ENCODE measurements at places on chromosomes 13 and 19.
A peak's percentile ranks its signal among the peaks of the same experiment; 100 is the strongest.

- no peak for DNase-seq
- no peaks in the 10 kb centered on the region for H3K27me3 ChIP-seq
- H3K4me3 ChIP-seq: no peak overlapping the region
- H3K27ac ChIP-seq: no peak overlapping the region
- no peaks in the 10 kb centered on the region for H3K4me1 ChIP-seq
These were observed 164.8 kb downstream of the DACH1 start for GRCh38 chr13:71702253-71702652.

DNA sequence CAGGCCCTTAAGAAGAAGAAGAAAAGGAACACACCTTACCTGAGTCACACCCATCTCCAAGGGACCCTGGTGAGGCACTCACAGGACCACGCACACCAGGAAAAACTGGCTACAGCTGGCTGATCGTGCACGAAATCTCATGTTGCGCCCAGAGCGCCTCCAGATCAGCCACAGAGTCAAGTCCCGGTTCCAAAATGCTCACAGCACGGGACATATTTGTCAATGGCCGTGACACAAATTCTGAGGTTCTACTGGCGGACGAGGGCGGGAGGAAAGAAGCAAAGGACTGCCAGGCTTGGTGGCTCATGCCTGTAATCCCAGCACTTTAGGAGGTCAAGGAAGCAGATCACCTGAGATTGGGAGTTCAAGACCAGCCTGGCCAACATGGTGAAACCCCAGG is 21.5 kb downstream of the SH3GL1 start:
- peaks cover 6% of the 10 kb centered on the region for H3K36me3 ChIP-seq
- H3K4me1 ChIP-seq: peaks cover 68% of the 10 kb centered on the region
- peak overlapping the region; percentile 71 for H3K4me3 ChIP-seq

DNA sequence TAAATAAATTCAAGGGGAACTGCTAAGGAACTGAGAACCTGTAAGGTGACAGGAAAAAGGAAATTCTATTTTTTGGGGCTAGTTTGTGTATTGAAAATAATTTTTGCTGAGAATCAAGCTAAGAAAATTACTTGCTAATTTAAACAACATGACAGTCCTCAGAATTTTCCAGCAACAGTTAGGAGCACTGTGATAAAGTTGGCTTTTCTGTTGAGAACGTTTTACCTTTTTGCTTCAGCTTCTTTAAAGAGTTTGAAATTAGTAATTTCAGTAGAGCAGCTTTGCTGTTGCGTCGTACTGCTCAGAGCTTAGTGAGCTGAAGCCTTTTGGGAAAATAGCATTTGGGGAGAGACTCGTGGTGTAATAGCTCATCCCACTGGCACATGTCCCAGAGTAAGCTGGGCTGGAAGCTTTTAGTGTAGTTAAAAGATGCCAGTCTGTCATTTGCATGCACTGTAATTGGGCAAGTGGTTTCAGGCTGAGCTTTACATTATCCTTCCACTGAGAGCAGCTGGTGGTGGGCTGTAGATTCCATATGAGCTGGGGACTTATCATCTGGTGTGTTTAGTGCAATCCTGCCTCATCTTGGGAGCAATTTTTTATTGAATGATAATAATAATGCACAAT is 69.8 kb downstream of the LRCH1 start:
- H3K27me3 ChIP-seq: no peaks in the 10 kb centered on the region

DNA sequence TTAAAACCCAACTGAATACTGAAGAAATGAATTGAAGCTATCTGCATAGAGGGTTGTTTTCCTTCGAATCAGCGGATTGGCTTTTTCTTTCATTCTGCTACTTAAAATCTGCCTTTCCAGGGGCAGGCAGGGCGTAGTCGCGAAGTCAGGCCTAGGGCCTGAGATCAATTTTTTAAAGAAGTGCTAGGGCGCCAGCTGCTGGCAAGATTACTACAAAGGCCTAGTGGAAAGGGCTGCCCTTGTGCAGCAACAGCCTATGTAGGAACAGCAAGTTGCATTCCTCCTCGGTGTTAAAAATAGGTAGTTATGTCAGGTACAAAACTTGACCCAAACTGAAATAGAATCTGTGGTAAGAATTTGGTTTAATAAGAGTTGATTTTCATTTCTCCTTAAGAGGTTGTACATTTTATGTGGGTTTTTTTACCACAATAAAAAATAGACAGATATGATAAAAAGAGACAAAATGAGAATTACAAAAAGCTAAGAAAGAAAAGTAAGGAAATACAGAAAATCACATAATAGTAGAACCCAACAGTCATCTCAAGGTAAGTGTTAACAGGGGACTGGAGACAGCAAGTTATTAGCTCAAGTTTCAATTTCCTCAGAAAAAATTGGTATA is 9.5 kb upstream of the URAD start:
- H3K4me1 ChIP-seq: peaks cover 4% of the 10 kb centered on the region
- H3K4me3 ChIP-seq: no peak overlapping the region
- no peaks in the 10 kb centered on the region for H3K36me3 ChIP-seq
- H3K27ac ChIP-seq: no peak overlapping the region
- no peaks in the 10 kb centered on the region for H3K27me3 ChIP-seq

GRCh38 chr19:11540645-11541044 is 2.0 kb downstream of the CNN1 start:
- peaks cover 3% of the 10 kb centered on the region for H3K4me1 ChIP-seq
- H3K27ac ChIP-seq: no peak overlapping the region
- H3K27me3 ChIP-seq: peaks cover 19% of the 10 kb centered on the region
- DNase-seq: no peak

GRCh38 chr13:105070452-105070851 is 1465.0 kb downstream of the EFNB2 start:
- H3K27ac ChIP-seq: no peak overlapping the region
- DNase-seq: no peak
- H3K36me3 ChIP-seq: no peaks in the 10 kb centered on the region
- H3K27me3 ChIP-seq: no peaks in the 10 kb centered on the region

- DNase-seq: no peak
- no peak overlapping the region for H3K27ac ChIP-seq
- no peaks in the 10 kb centered on the region for H3K36me3 ChIP-seq
These were observed 54.5 kb downstream of the RAB20 start for GRCh38 chr13:110506859-110507566.

- H3K27me3 ChIP-seq: no peaks in the 10 kb centered on the region
- peaks cover 16% of the 10 kb centered on the region for H3K4me1 ChIP-seq
- H3K4me3 ChIP-seq: peak overlapping the region; percentile 16
- H3K36me3 ChIP-seq: no peaks in the 10 kb centered on the region
- H3K27ac ChIP-seq: peak overlapping the region; percentile 86
- DNase-seq: peak; percentile 29
These were observed 5.4 kb upstream of the PLAUR start for GRCh38 chr19:43675269-43675879.

DNA sequence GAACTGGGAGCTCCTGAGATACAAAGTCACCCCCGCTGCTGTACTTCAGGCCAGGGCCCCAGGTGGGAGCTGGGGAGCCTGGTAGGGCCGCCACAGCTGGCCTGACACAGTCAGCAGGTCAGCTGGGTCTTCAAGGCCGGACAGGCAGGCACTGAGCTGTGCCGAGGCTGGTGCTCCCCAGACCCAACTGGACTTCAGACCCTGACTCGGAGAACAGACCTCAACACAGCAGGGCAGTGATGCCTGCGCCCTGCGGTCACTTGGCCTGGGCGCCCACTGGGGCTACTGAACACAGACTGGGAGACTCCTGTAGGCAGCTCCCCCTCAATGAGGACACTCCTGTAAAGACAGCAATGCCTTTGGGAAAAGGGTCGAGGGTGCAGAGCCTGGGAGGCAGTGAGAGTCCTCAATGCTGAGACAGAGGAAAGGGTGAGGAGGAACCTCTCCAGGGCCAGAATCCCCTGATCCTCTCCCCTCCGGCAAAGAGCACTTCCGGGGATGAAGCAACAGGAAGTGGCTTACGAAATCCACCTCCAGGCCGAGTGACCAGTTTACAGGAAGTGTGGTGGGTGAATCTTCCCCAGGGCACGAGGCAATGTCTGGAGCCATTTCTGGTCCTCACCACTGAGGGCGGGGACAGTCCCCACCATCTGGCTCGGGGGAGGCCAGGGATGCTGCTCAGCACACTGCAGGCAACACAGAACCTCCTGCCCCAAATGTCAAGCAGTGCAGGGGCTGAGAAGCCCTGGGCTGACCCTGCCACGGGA is 40.8 kb upstream of the ISYNA1 start:
- H3K27me3 ChIP-seq: no peaks in the 10 kb centered on the region
- DNase-seq: peak; percentile 89
- peak overlapping the region; percentile 95 for H3K27ac ChIP-seq

GRCh38 chr13:27079421-27079958 is 92.1 kb downstream of the USP12 start:
- H3K4me3 ChIP-seq: no peak overlapping the region
- no peak for DNase-seq
- no peak overlapping the region for H3K27ac ChIP-seq
- H3K4me1 ChIP-seq: peaks cover 8% of the 10 kb centered on the region
- H3K27me3 ChIP-seq: no peaks in the 10 kb centered on the region

- DNase-seq: peak; percentile 65
- no peaks in the 10 kb centered on the region for H3K36me3 ChIP-seq
- peaks cover 4% of the 10 kb centered on the region for H3K4me1 ChIP-seq
- H3K27ac ChIP-seq: no peak overlapping the region
These were observed 25.0 kb upstream of the FXYD3 start for GRCh38 chr19:35090506-35091214.

GRCh38 chr13:96796091-96796633 is 198.1 kb downstream of the OXGR1 start:
- H3K27ac ChIP-seq: no peak overlapping the region
- no peaks in the 10 kb centered on the region for H3K4me1 ChIP-seq
- no peaks in the 10 kb centered on the region for H3K27me3 ChIP-seq

- no peaks in the 10 kb centered on the region for H3K36me3 ChIP-seq
- no peaks in the 10 kb centered on the region for H3K4me1 ChIP-seq
- DNase-seq: no peak
- peaks cover 18% of the 10 kb centered on the region for H3K27me3 ChIP-seq
These were observed 68.6 kb downstream of the ERCC5 start for GRCh38 chr13:102914339-102914930.

DNA sequence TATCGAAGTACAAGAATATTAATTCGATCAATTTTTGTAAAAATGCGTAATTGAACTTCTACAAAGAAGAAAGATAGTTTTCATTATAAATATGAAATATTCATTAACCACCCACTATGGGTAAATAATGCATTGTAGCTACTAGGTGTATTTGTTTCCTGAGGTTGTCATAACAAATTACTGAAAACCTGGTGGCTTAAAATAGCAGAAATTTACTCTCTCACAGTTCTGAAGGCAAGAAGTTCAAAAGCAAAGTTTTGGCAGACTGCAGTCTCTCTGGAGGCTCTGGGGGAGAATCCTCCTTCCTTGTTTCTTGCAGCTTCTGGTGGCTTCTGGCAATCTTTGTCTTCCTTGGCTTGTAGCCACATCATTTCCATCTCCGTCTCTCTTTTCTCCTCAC is 99.2 kb upstream of the MIR17HG start:
- H3K27ac ChIP-seq: no peak overlapping the region
- H3K27me3 ChIP-seq: peaks cover 9% of the 10 kb centered on the region
- H3K36me3 ChIP-seq: no peaks in the 10 kb centered on the region
- no peak overlapping the region for H3K4me3 ChIP-seq
- no peaks in the 10 kb centered on the region for H3K4me1 ChIP-seq
- DNase-seq: no peak

- H3K27me3 ChIP-seq: peaks cover 44% of the 10 kb centered on the region
- peaks cover 8% of the 10 kb centered on the region for H3K4me1 ChIP-seq
- H3K36me3 ChIP-seq: no peaks in the 10 kb centered on the region
- H3K27ac ChIP-seq: no peak overlapping the region
These were observed 4.2 kb downstream of the ATP4A start for GRCh38 chr19:35559281-35559659.
